Caudate nucleus (tissue), 63 donors: ENCODE measurements at places on chromosomes 4 and X.

DNA sequence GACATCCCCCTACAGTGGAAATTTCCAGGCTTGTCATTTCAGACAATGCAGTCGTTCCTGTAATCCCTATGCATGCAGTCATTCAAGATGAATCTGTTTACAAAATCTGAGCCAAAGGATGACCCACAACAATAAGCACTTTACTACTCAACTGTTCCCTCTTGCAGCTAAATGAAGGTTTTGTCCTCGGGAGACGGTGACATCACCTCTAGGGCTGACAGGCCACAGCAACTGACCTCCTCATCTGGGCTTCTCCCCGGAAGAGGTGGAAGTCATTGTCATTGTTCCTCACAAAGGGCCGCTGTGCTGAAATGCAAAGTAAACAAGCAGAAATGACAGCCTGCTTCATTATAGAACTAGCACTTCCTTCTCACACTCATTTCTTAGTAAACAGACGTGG lies 29.2 kb downstream of the CLRN2 start:
- DNase-seq, result peak; percentile 89

DNA sequence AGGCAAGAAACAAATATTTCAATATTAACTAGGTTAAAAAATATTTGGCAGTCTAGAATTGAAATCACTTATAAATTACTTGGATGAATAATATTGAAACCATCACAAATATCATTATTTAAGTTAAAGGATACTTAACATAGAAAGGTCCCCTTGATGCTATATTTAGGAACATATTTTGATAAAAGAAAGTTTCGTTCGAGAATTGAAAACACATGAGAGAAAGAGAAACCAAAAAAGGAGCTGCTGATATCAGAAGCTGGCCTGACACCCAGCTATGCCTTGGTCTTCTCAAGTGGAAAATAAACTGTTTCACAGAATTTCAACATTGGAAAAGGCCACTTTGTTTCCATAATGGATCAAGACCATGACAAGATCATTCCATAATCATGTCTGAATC lies 762.4 kb downstream of the DMD start:
- DNase-seq, result no peak

GRCh38 chr4:184734758-184735157 lies 862 bp upstream of the CENPU start:
- no peak for DNase-seq

GRCh38 chr4:23958749-23959148 lies 68.9 kb upstream of the PPARGC1A start:
- DNase-seq, result no peak

DNA sequence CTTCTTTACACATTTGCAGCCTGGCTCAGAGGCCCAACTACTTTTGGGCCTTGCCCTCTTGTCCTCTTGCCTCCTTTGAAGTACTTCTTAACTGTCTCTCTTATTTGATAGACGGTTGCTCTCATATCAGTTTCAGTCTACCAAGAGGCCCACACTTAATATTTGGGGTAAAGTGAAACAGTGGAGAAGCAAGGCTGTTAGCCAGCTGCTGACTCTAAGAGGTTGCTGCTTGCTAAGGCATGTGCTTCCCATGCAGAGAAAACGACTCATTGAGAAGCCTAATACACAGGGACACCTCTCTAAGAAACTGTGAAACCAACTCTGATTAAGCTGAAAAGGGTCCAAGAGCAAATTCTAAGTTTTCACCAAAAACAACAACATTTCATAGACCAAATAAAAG lies 94.6 kb downstream of the PPP3CA start:
- DNase-seq, result no peak

GRCh38 chr4:19010761-19011160 lies 989.2 kb upstream of the LCORL start:
- DNase-seq, result no peak

DNA sequence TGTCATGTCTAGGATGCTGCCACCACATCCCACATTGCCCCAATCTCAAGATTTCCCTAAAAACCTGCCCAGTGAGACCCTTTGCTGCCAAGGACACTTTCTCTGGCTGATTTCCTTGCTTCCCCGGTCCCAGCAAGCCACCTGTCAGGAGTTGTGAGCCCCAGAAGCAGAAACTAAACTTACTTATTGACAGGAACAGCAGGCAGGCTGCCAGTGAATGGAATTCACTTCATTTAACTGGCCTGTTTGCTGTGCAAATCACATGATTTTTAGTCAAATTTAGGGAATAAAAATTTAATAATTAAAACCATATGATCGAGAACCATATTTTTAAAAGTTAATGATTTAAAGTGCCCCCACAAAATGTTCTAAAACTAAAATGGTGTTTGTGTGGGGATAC lies 48.5 kb downstream of the MAMLD1 start:
- no peak for DNase-seq

GRCh38 chr4:32735856-32736590 lies 2015.9 kb downstream of the PCDH7 start:
- DNase-seq, result no peak

DNA sequence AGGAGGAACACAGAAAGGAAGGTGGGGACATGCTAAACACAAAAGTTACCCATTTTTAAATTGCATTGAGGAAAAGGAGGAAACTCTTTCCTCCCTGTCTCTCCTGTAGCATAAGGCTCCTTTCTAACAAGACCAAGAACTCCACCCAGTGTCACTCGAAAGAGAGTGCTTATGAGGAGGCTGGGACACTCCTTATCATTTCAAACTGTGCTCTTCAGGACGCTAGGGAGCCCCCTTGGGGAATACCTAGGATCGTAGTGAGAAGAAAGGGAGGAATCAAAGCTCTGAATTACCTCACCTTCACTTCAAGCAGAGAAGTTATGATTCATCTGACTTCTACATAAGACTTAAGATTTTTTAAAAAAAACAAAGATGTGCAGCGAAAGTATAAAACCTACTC lies 65.5 kb downstream of the F9 start:
- no peak for DNase-seq

DNA sequence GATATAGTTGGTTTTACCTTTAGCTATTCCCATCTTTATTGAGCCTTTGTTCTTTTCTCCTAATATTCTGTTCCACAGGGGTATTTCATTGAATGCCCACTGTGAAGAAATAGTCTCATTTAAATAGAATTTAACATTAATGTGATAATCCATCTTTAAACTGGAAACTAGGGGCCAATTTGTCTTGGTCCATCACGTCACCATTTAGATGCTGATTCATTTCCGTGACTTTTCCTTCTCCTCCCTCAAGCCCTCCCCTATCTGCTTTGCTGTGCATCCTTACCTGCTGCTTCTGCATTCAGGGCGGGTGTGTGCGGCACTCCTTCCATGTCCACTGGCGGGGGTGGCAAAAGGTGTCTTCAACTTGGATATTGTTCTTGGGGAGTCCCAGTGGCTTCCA lies 241.1 kb downstream of the FBXW7 start:
- DNase-seq, result no peak

DNA sequence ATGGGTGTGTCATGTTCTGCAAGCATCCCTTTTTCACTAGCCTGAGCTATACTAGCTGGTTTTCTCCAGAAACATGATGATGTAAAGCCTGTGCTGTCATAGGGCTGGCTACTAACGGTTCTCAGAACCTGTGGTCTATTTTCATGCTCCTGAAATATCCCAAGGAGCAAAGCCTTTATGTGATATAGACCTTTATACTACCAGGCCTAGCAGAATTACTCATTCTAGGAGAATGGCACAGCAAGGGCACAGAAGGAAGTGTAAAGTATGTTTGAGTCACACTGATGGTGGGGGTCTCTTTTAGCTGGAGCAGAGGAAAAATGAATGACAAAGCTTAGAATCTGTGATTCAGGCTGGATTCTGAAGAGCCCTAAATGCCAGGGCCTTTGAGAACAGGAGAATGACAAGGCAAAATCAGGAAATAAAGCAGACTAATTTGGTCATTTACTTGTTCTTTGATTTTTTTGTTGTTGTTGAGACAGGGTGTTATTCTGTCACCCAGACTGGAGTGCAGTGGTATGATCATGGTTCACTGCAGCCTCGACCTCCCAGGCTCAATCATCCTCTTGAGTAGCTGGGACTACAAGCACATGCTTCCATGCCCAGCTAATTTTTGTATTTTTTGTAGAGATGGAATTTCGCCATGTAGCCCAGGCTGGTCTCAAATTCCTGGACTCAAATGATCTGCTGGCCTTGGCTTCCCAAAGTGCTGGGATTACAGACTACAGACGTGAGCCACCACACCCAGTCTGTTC lies 11.8 kb downstream of the TCEAL1 start:
- no peak for DNase-seq

DNA sequence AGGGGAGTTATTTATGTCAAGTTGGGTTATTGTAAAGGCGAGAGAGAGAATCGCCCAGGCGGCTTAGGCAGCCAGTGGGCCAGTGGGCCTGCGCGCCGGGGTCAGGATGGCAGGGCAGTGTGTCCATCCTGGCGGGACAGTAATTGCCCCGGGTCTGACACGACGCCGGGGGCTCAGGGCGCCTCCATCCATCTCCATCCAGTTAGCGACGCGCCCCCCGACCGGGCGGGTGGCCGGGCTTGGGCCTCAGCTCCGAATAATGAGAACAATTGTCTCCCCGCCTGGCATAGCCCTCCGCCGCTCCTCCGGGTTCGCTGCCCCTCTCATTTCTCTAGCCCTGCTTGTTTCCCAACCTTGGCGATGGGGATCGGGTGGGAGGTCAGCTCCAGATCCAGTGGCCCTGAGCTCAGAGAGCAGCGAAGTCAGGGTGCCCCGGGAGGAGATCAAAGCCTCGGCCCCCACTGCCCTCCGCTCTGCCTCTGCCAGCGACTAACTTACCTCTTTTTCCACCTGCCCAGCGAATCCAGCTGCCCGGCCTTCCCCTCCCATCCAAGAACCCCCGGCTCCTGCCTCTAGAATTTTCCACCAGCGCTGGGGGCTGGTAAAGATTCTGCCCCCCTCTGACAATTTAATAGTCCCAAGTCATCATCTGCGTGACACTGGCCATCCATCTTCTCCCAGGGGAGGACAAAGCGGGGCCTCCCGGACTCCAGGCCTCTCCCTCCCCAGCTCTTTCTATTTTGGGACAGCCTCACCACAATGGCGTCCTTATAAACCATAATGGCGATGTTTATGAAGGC lies 56.9 kb upstream of the TMEM33 start:
- DNase-seq, result no peak

DNA sequence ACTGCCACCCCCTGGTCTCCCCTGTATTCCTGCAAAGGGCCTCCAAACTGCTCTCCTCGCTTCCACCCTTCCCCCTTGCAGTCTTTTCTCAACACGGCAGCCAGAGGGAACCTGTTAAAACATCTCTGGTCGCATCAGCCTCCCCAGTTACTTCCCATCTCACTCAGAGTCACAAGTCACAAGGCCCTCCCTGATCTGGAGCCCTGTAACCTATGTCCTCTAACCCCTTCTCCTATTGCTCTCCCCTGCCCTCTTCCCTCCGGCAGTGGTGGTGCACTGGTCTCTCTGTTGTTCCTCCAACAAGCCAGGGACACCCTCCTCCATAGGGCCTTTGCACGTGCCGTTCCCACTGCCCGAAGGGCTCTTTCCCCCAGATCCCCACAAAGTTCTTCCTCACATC lies 73.2 kb downstream of the SH3KBP1 start:
- no peak for DNase-seq

- DNase-seq, result no peak
Measured at GRCh38 chrX:140815868-140816267, 106.3 kb downstream of the LINC00632 start.

- DNase-seq, result no peak
Measured at GRCh38 chr4:176709417-176709816, 83.3 kb downstream of the VEGFC start.

DNA sequence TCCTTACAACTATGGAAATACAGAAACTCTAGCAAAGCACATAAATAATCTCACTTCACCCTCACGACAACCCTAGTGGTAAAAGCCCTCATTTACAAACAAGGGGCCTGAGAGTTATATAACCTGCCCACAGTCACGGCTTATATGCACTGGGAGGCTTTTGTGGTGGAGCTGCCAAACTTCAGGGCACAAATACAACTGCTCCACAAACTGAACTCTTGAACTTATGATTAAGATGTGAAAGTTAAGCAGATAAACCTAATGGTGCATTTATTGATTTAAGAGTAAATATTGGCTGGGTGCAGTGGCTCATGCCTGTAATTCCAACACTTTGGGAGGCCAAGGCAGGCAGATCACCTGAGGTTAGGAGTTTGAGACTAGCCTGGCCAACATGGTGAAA lies 19.0 kb downstream of the SLC2A9 start:
- no peak for DNase-seq

DNA sequence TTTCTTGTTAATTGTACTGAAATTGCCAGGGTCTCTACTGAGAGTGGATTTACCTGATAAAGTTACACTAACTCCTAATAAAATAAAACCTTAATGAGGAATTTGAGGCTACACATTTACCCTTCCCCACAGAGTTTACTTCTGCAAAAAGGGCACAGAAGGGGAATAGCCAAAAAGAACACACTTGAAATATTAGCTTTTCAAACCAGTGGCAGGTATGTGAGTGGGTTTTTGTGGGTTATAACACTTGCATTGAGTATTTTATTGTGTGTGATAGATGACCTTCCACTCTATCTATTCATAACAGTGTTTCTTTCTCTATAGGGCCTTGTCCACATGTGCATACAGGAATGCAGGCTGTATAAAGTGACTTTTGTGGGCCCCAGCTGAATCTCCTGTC lies 5.0 kb upstream of the GPR174 start:
- no peak for DNase-seq

DNA sequence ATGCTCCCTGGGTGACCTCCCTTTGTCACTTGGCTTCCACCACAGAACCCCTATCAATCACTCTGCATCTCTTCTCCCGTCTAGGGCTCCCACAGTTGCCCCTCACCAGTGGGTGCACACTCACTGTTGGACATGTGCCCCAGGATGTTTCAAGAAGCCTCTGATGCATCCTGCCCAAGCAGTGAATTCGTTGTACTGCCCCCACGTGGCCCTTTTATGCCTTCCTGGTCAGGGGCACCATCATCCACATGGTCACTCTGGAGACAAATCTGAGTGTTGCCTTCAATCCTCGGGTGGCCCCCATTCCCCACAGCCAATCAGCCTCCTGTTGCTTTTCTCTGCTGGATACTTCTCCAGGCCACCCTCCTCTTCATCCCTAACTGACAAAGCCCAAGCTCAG lies 12.2 kb downstream of the ITIH6 start:
- no peak for DNase-seq

- no peak for DNase-seq
Measured at GRCh38 chrX:47313056-47313455, 57.3 kb upstream of the ZNF157 start.

GRCh38 chrX:19846995-19847790 lies 40.2 kb downstream of the SH3KBP1 start:
- no peak for DNase-seq

- DNase-seq, result no peak
Measured at GRCh38 chr4:113452152-113452551, 309.4 kb downstream of the CAMK2D start.

- DNase-seq, result no peak
Measured at GRCh38 chrX:85084770-85085393, 81.2 kb downstream of the APOOL start.
